Panc1 (cell line): ENCODE measurements at places on chromosomes 4 and X. TPM values are rescaled to one million over a fixed set of nuclear protein-coding genes. Genes with fewer than 3 reads are reported as not detected.

Gene HTRA3
- 0.98 TPM for total RNA-seq

Gene PNMA3
- total RNA-seq = 0.41 TPM

- no peak for DNase-seq
Observed at GRCh38 chr4:40340030-40340429, 4.9 kb downstream of the CHRNA9 start.

DNA sequence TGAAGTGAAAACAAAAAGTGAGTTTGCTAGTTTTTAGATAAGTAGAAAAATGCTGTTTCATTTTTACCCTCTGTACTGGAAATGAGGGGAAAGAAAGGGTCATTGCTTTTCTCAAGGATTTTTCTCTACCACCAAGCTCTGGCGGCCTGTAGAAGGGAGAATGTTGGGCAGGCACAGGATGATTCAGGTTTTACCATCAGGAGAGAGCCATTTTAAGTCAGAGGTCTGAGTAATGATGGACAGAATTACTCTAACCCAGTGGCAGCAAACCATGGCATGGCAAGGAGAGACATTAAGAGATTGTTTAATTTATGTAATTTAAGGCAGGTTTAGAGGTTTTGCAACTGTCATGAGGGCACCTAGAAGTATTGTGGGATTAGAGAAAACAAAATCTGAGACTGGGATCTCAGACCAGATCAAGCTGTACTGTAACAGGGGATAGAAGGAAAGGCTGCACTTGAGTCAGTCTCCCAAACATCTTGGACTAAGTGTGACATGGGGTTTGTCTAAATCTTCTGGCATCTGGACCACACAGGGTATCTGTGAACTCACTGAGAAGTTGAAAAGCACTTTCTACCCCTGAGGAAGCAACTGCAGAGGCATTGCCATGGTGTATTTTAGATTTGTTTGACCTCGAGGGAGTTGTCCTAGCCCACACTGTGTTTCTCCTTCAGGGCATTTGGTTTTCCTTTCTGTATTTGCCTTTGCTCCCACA, 81.6 kb downstream of the BANK1 start:
- no peak for DNase-seq

DNA sequence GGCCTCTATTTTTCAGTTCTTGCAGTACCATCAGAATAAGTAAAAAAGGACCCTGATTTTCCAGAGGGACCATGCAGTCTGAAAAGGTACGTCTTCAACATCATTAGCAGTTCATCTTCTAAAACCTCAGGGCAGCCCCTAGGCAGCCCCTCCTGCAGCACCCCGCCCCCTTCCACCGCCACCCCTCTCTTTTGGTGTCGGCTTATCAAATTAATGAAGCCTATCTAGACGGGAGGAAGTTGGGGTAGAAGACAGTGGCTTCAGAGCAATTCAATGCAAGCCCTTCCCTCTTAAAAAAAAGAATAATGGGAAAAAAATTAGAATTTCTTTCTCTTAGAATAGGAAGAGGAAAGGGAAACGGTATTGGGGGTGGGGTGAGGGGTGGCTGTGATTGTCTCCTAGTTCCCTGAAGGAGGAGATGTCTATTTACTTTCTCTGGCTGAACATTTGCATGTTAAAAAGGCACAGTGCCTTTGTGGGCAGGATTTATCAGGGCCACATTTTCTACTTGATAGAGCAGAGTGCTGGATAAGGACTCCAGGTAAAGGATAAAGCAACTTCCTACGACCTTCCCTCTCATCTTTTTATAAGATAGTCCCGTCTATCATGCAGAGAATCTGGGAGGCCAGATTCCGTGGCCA, 159.4 kb downstream of the MGST2 start:
- DNase-seq = no peak

DNA sequence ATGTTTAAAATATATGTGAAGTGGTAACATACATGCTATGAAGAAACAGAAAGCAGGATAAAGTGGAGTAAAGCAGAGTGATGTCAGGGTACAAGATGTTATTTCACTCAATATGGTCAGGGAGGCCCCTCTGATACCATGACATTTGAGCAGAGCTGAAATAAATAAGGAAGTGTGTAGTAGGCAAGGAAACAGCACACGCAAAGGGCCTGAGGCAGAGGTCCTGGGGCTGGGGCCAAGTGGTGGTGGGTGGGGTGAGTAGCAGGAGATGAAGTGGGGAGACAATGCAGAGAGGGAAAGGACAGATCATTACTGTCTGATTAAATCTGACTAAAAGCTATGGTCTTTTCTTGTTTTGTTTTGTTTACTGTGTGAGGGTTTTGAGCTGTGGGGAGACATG, 61.1 kb downstream of the FAM13A start:
- no peak for DNase-seq

DNA sequence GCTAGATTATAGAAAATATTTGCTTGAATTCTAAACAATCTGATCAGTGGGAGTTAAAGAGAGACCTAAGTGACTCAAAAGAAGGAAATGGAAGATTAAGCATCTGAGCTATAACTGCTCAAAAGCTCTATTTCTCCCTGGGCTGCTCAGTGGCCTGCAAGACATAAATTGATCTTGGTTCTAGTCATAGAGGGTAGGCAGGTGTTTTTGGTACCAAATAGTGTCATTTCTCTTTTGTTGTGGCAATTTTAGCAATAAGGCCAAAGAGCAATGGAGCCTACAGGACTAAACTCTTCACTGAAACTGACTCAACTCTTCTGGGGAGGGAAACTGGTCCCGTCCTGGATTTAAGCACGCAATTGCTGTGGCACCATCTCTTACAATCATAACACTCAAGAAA, 33.9 kb upstream of the BMP2K start:
- no peak for DNase-seq

- DNase-seq = no peak
Observed at GRCh38 chrX:45232139-45232538, 31.5 kb upstream of the DIPK2B start.

DNA sequence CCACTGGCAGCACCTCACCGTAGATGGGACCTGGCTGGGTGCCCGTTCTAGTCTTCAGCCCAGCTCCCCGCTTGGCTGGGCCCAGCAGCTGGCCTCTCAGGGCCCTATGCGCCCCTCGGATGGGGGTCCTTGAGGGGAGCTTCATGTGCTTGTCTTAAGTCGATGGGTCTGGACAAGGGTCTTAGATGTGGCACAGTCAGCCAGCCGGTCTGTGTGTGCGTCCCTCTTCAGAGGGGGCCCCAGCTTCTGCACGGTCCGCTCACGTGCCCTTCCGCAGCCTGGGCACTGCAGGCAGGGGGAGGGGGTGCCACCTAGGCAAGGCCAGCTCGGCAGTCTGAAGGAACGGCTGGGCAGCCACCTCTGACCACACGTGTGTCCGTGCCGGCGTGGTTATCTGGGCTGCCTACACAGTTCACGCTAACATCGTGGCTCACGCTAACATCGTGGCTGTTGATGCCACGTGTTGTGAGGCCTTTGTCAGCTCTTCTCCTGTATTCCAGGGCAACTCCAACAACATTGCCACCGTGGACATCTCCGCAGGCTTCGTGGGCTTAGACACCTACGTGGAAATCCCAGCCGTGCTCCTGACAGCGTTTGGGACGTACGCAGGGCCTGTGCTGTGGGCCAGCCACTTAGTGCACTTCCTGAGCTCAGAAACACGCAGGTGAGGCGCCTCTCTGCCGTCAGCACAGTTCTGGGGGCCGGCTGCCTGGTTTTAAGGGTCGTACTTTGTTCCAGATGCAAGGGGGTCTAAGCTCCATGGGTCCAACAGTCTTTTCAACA, 34.5 kb downstream of the PIGG start:
- no peak for DNase-seq

DNA sequence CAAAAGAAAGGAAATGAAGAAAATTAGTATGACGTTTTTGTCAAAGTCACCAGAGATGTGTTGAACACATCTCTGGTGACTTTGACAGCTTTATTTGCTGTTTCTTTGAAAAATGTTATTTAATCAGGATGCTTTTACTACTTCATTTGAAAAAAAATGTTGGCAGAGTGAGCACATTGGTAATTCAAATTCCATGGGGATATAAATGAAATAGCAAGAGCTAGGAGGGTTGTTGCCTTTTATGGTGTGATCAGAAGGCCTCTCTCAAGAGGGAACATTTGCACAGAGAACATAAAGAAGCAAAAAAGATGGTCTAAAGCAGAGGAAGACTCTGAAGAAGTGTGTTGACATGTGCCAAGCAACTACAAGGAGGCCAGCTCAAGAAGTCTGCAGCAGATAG, 46.6 kb upstream of the CXCL8 start:
- no peak for DNase-seq

DNA sequence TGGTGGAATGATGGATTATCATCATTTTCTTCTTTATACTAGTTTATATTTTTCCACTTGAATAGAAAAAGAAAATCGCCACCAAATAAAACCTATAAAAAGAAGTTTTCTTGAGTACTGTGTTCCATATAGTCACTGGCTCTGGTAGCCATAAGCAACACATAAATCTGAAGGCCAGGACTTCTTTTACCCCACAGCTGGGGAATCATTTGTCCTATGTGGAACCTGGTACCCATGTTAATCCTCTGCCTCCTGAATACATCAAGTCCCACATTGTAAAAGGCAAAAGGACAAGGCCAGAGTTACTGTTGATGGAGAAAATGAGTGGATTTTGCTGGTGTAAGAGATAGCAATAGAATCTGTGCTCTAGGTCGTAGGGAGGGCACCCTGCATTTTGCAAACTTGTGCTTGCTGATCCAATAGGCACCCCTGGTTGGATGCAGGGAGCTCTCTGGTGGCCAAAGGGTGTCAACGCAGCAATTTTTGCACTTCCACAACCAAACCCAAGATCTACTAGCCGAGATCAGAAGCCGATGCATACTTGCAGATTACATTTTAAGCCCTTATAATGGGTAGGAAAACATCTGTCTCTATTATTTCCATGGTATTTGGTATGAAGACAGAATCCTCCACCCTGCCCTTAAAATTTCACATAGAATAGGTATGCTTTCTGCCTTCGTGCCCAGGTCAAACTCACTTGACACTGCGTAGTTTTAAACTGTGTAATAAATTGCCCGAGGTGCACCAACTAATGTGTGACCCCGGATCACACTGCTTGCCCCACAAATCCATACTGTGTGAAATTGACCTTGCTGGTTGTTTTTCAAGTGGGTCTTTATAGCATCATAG, 146.2 kb upstream of the SCML1 start:
- DNase-seq = peak; percentile 39

DNA sequence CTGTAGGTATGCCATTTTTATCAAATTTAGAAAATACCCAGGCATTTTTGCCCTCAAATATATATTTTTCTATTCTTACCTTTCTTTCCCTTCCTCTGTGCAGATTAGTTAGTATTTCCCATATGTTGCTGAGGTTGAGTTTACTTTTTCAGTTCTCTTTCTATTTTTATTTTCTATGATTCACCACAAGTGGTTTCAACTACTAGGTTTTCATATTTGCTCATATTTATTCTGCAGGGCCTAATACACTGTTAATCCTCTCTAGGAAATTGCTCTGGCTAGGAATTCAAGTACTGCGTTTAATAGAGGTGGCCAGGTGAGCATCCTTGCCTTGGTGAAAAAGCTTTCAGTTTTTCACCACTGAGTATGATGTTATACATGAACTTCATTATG, 1535.3 kb upstream of the PCDH10 start:
- no peak for DNase-seq

DNA sequence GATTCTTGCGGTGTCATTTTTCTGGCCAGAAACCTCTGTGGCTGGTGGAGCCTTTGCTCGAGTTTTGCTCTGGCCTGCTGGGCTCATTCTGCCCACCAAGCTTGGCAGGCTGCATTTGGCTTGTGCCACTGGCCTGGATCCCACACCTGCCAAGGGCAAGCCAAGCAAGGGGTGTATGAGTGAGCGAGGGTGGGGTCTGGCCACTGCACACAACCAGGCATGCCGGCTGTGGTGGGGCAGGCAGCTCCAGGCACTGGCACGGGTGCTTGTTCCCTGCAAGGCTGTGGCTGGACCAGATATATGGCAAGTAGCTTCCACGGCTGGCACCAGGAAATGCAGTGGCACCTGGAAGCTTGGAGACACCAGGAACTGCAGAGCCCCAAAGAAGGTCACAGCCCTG, 68.6 kb upstream of the PPP3CA start:
- DNase-seq = no peak
